Smooth muscle cell of the coronary artery (primary cell): ENCODE measurements at places on chromosomes 7 and 10. TPM values are rescaled to one million over a fixed set of nuclear protein-coding genes. Genes with fewer than 3 reads are reported as not detected.

Gene CCSER2
- total RNA-seq = 23.2 and 24.6 TPM in 2 replicates

Gene VGF
- not detected in 2 replicates for total RNA-seq

Gene TECTB
- not detected in 2 replicates for total RNA-seq

Gene NPY
- total RNA-seq = not detected in 2 replicates

Gene HOXA3
- not detected in 2 replicates for total RNA-seq

Gene RELN
- 0.08 and 1.5 TPM in 2 replicates for total RNA-seq

Gene CALHM3
- not detected in 2 replicates for total RNA-seq

Gene SYT15
- 0.08 and 0.59 TPM in 2 replicates for total RNA-seq

Gene KNDC1
- 0.23 and 1.6 TPM in 2 replicates for total RNA-seq

Gene ITPRID1
- not detected in 2 replicates for total RNA-seq

Gene WDR37
- total RNA-seq = 12.5 and 17.7 TPM in 2 replicates

Gene TFPI2
- total RNA-seq = 0.47 and 166 TPM in 2 replicates

Gene HPSE2
- total RNA-seq = not detected in 2 replicates

Gene SFRP4
- total RNA-seq = 65.8 and 137 TPM in 2 replicates

Gene PPP1R3A
- not detected in 2 replicates for total RNA-seq

Gene LIPN
- total RNA-seq = not detected in 2 replicates

Gene LRRTM3
- total RNA-seq = not detected in 2 replicates

Gene PRSS37
- total RNA-seq = not detected in 2 replicates

Gene SDHAF3
- 8.9 and 14.0 TPM in 2 replicates for total RNA-seq

Gene EBF3
- total RNA-seq = 3.9 and 8.8 TPM in 2 replicates

Gene FOXI2
- total RNA-seq = not detected in 2 replicates

Gene ANXA8
- under 0.01 and 0.68 TPM in 2 replicates for total RNA-seq

Gene FOXP2
- 0.08 and 5.6 TPM in 2 replicates for total RNA-seq

Gene UNC5B
- total RNA-seq = 11.2 and 39.1 TPM in 2 replicates

Gene HOXA6
- not detected in 2 replicates for total RNA-seq

Gene HOXA13
- total RNA-seq = not detected in 2 replicates

Gene CUBN
- total RNA-seq = 0.68 and 3.4 TPM in 2 replicates

Gene MSMB
- total RNA-seq = not detected in 2 replicates

Gene HMX2
- total RNA-seq = not detected in 2 replicates

Gene SEMA3D
- total RNA-seq = 3.4 and 17.9 TPM in 2 replicates
